ENCODE measurements at places on chromosomes 11 and 22.

DNA sequence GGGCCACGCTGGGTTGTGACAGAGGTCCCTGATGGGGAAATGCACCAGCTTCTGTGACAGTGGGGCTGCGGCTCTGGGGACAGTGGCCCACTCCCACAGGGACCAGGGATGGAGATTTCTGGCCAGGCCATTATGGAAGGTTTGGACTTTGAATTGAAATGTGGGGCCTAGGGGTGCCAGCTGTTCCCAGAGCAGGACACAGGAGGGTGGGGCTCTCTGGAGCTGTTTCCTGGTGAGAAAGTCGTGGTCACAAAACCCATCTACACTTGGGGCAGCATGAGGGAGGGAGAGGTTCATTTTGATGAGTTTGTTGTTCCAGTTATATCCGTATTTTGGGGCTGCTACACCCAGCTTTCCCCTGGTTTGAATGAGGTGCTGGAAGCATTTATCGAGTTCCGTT is 52.2 kb downstream of the LRP5 start:
- DNase-seq: no peak

DNA sequence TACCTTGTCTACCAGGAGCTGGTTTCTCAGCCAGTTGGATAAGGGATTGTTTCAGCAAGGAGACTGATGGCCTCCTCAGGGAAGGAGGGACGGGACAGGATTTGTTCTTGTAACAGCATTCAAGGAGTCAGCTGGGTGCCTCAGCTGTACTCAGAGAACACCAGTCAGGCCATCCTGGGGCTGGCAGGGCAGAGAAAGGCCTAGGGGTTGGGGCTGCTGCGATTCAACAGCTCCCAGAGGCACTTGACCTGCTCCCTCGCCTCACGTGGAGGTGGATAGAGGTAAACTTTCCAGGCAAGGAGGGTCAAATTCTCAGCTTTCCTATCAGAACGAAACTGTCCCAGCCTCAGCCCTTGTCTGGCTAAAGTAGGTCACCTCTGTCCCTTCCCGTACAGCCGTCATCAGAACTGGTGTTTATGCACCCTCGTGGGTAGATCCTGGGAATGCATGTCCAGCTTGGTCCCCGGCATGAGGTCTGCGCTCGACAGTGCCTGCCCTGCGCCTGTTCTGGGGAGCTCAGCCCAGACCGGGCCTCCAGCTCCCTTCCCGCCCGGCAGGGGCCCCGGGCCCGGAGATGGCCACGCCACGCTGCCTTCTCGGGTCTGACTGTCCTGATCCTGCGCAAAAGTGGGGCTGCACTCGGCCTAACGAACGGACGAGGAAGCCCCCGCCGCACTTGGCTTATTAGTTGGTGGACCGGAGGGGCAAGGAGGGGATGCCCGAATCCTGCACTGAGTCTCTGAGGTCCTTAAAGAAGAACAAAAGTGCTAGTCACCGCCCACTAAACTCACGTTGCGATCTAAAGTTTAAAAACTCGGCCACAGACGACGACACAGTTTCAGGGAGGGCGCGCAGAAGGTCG is 762 bp upstream of the CCDC134 start:
- DNase-seq: peak; percentile 15

DNA sequence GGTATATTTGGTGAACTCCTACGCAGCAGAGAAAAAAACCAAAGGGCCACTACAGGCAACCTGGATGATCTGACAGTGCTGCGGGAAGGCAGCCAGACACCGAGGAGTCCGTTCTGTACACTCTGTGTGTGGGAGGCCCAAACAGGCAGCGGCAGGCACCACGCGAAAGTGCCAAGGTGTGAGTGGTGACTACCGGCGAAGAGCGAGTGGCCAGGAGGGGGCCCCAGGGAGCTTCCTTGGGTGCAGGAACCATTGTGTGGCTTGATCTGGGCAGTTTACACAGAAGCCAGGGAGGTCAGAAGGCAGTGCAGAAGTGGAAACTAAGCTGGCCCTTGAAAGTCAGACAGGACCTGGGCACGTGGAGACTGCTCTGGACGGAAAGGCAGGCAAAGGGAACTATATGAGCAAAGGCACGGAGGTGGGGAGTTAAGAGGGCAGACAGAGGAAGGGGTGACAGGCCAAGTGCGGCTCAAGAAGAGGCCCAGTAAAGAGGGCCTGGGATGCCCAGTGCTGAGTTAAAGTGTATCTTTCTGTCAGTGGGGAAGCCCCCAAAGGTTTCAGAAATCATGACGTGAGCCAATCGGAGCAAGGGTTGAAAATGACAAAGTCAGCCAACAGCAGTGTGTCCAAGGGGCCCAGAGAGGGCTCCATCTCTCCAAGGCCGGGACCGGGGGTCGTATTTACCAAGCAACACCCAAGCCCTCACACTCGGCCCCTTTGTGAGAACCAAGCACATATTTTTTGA is 10.6 kb downstream of the TMEM184B start:
- DNase-seq: no peak

GRCh38 chr11:48081151-48082010 is 101.0 kb downstream of the PTPRJ start:
- peak; percentile 93 for DNase-seq

DNA sequence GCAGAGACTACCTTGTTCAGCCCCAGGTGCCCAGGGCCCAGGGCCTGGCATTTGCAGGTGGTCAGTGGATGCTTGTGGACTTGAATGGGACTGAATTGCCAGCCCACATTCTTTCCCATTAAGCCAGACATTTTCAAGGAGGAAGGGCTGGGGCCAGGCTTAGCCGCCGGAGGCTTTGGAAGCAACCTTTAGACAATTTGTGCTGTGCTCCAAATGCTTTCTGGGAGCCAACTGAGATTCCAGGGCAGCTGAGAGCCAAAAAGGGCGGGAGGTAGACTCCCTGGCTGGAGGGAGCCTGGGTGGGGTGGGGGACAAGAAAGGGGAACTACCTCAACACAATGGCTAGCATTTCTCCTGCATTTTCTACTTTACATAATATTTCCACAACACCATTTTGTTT is 54.8 kb upstream of the TIMP3 start:
- no peak for DNase-seq

GRCh38 chr22:44449061-44449682 is 48.9 kb downstream of the RTL6 start:
- DNase-seq: peak; percentile 84

DNA sequence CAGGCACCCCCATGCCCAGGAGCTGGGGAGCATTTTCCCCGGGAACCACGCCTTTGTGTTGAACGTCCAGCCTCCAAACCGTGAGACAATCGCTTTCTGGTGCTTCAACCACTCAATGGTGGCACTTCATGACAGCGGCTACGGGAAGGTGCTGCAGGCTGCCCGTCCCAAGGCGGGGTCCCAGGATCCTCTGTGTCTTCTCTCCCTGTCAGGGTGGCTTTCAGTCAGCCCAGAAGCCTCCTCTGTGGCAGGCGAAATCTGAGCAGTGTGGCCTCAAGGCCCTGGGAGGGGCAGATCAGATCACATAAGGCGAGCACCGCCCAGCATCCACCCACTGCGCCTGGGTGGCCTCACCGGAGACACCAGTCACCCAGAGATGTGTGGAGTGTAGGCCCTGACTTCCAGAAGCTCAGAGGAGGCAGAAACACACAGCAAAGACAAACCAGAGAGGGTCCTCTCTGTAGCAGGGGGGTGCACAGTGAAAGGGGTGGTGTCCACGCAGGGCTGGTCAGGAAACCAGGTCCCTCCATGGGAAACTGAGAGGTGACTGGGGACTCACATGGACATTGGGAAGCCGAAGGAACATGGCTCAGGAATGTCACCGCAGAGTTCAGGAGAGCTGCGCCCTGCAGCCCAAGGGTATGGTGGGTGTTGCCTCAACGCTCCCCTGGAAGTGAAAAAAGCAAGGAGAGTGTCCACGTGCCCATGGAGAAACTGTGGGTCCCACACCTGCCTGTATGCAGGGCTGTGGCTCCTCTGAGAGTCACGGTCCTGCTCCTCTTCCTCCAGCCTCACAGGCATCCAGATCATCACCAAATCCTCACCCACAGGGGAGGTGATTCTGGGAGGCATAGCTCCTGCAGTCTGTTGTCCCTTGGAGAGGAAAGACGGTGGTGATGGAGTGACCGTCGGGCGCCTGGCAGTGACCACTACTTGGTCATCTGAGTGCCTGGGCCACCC is 1420.7 kb downstream of the TBC1D22A start:
- DNase-seq: no peak

DNA sequence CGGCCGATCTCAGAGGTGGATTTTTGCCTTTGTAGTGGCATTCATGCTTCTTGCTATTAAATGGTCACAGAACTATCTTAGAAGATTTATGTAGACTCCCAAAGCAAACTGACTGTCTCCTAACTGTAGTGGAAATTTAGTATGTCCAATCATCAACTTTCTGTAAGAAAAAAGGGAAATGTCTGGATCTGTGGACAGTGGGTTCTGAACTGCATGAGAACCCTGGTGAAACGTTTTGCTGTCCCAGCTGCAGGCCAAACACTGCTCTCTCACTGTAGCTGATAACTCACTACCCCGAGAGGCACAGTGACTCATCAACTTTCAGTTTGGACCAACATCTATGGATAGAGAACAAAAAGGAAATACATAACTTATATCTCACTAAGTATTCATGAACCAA is 387.1 kb downstream of the SOX6 start:
- DNase-seq: peak; percentile 75

DNA sequence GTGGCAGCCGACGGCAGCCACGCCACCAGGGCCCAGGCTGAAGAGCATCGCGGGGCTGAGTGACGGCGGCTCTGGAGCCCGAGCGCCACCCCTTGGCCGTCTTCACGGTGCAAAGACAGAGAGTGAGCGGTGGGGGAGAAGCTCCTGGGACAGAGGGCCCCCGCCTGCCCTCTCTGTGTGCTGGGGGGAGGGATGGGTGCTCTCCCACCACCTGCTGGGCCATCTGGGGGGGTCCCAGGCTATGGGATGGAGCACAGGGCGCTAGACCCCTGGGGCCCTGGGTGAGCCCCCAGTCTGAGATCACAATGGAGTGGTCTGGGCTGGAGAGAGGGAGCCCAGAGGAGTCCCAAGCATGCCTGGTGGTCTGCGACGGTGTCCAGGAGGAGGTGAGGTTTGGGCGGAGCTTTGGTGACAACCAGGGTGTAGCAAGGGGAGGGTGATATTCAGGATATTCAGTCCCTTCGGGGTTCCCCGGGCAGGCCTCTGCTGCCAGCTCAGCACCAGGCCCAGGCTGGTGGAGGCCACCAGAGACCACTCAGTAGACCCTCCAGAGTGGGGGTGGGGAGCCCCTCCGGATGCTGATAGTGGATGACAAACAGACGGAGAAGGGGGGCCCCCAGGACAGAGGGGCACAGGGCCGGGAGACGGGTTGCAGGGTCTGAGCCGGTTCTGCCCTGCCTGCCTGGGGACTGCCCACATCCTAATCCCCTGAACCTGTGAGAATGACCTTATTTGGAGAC is 78.1 kb upstream of the PRR5 start:
- DNase-seq: no peak

DNA sequence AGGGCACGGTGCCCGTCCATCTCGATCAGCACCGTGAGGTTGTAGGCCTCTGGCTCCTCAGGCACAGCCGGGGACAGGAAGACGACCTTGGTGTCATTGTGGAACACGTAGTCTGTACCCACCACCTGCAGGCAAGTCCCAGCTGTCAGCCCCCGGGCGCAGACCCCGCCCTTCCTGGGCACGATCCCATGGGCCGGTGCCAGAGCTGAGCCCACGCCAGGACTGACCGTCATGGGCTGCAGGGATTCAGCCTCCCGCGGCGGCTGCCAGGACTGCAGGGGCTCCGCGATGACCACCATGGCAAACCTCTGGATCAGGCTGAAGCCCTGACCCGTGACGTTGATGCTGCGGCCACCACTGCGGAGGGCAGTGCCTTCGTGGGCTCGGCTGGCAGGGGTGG is 11.8 kb upstream of the MAPK11 start:
- no peak for DNase-seq

GRCh38 chr11:74696500-74696899 is 34.7 kb downstream of the CHRDL2 start:
- no peak for DNase-seq

DNA sequence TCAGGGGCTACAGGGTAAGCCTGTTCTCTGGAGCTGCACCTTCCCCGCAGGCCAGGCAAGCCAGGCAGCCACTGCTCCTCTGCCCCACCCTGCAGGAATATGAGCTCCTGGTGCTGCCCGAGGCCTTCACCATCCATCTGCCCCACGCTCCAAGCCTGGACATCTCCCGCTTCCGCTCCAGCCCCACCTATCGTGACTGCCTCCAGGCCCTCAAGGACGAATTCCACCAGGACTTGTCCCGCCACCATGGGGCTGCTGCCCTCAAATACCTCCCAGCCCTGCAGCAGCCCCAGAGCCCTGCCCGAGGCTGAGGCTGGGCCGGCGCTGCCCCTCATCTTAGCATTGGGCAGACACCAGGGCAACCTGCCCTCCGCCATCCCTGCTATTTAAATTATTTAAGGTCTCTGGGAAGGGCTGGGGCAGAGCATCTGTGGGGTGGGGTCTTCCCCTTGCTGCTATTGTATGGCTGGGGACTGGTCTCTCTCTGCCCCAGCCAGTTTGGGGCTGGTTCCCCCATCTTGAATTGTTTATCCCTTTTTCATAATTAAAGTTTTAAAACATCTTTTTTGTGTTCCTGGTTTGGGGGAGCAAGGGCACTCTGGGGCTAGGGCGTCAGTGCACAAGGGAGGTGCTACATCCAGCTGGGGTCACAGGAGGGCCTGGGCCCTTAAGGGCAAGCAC is 6.2 kb downstream of the LARGE2 start:
- no peak for DNase-seq

DNA sequence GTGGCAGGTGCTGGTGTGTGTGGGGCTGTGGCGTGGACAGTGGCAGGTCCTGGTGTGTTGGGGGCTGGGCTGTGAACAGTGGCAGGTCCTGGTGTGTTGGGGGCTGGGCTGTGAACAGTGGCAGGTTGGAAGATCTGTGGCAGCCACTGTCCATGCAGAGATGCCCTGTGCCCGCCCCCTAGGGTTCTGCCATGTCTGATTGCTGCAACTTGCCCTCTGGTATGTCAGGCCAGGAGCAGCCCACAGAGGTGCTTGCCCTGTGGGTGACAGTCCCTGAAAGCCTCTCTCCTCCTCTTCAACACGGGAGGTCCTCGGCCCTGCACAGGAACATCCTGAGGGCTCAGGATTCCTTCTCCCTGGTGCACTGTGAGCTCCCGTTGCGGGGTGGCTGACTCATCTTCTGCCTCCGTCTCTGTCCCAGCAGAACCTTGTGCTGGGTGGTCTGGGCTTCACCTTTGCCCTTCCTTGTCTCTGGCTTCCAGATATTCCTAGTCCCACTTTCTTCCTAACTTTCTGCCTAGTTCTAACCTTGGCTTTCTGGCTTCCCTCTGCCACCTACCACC is 13.5 kb downstream of the OPCML start:
- no peak for DNase-seq

GRCh38 chr22:38126928-38127668 is 16.6 kb upstream of the BAIAP2L2 start:
- DNase-seq: no peak

GRCh38 chr11:122235615-122236014 is 119.6 kb upstream of the BLID start:
- peak; percentile 98 for DNase-seq
